Naive thymus-derived CD4-positive, alpha-beta T cell (primary cell): ENCODE measurements at places on chromosomes 12 and 14. TPM values are rescaled to one million over a fixed set of nuclear protein-coding genes. Genes with fewer than 3 reads are reported as not detected.

Gene LRRK2
- total RNA-seq = 0.30 TPM

Gene ZFHX2
- 0.46 TPM for total RNA-seq

Gene NXPH4
- total RNA-seq = 0.31 and 0.66 TPM in 2 replicates

Gene SERPINA1
- 28.8 TPM for total RNA-seq

Gene RPS26
- 40.8 and 50.5 TPM in 2 replicates for total RNA-seq

Gene PPP1R1A
- not detected for total RNA-seq

Gene PRR4
- 3.3 TPM for total RNA-seq

Gene BICDL1
- 63.4 and 75.8 TPM in 2 replicates for total RNA-seq

- H3K36me3 ChIP-seq = no peaks in the 10 kb centered on the region
- no peaks in the 10 kb centered on the region for H3K27me3 ChIP-seq
- no peak overlapping the region for H3K4me3 ChIP-seq
- H3K27ac ChIP-seq = no peak overlapping the region
Measured at GRCh38 chr12:57674691-57675090, 19.2 kb upstream of the OS9 start.

GRCh38 chr14:51093371-51094281 lies 1.3 kb downstream of the TRIM9 start:
- H3K4me3 ChIP-seq = peak overlapping the region; percentile 83
- H3K36me3 ChIP-seq = no peaks in the 10 kb centered on the region

DNA sequence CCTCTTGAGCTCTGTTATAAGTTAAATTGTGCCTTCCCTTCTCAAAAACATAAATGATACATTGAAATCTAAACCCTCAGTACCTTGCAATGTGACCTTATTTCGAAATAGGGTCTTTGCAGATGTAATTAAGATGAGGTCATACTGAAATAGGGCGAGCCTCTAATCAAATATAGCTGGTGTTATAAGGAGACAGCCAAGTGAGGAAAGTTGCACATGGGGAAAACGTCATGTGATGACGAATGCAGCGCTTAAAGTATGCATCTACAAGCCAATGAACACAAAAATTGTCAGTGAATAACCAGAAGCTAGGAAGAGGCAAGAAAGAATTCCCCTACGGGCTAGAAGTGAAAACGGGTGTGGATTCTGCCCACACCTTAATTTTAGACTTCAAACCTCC lies 305.2 kb upstream of the FOXG1 start:
- no peak overlapping the region for H3K27ac ChIP-seq
- H3K4me3 ChIP-seq = no peak overlapping the region
- H3K27me3 ChIP-seq = no peaks in the 10 kb centered on the region
- no peaks in the 10 kb centered on the region for H3K36me3 ChIP-seq
- H3K4me1 ChIP-seq = no peaks in the 10 kb centered on the region
- no peak for DNase-seq

GRCh38 chr12:110908377-110909152 lies 11.8 kb downstream of the MYL2 start:
- no peaks in the 10 kb centered on the region for H3K36me3 ChIP-seq
- H3K4me1 ChIP-seq = no peaks in the 10 kb centered on the region
- no peak for DNase-seq
- H3K27me3 ChIP-seq = no peaks in the 10 kb centered on the region
- no peak overlapping the region for H3K27ac ChIP-seq

- DNase-seq = no peak
- no peaks in the 10 kb centered on the region for H3K27me3 ChIP-seq
- H3K4me1 ChIP-seq = no peaks in the 10 kb centered on the region
- H3K36me3 ChIP-seq = no peaks in the 10 kb centered on the region
- no peak overlapping the region for H3K27ac ChIP-seq
Measured at GRCh38 chr14:36860831-36861230, 199.2 kb downstream of the PAX9 start.

- H3K4me3 ChIP-seq = no peak overlapping the region
- no peaks in the 10 kb centered on the region for H3K36me3 ChIP-seq
- no peaks in the 10 kb centered on the region for H3K4me1 ChIP-seq
- H3K27ac ChIP-seq = no peak overlapping the region
- H3K27me3 ChIP-seq = no peaks in the 10 kb centered on the region
- no peak for DNase-seq
Measured at GRCh38 chr14:64763085-64763782, 59.0 kb downstream of the PLEKHG3 start.

GRCh38 chr12:22014041-22014782 lies 31.8 kb upstream of the CMAS start:
- no peak overlapping the region for H3K27ac ChIP-seq
- no peak for DNase-seq
- no peaks in the 10 kb centered on the region for H3K27me3 ChIP-seq
- no peak overlapping the region for H3K4me3 ChIP-seq

- no peak overlapping the region for H3K27ac ChIP-seq
- H3K4me3 ChIP-seq = no peak overlapping the region
- H3K4me1 ChIP-seq = no peaks in the 10 kb centered on the region
- no peak for DNase-seq
- H3K27me3 ChIP-seq = no peaks in the 10 kb centered on the region
- H3K36me3 ChIP-seq = no peaks in the 10 kb centered on the region
Measured at GRCh38 chr14:94293578-94293924, 483 bp upstream of the SERPINA10 start.

DNA sequence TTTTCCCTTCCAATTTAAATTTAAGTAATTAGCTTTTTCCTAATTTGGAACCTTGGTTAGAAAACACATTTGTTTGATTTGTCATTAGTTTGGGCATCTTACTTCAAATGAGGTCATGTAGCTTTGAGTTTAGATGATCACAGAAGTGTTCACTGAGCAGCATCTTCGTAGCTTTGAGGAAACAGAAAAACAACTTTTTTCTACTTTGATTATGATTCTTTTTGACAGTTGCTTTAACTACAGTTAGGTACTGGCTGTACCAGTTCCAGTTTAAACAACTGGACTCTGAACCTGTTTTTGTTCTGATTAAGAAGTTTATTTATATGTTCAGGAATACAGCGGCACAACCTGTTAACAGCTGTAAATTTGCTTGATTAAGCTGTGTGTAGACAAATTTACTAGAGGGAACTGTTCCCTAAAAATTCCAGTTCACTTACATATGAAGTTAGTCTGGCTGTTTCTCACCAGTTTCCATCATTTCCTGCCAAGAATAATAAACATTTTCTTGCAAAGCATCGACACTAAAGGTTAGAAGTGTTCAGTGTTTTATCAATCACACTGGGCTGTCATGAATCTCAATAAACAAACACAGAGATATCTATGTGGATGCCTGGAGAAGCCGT lies 191.9 kb downstream of the RAD51B start:
- H3K36me3 ChIP-seq = no peaks in the 10 kb centered on the region
- DNase-seq = no peak
- H3K27me3 ChIP-seq = no peaks in the 10 kb centered on the region
- H3K4me1 ChIP-seq = no peaks in the 10 kb centered on the region

DNA sequence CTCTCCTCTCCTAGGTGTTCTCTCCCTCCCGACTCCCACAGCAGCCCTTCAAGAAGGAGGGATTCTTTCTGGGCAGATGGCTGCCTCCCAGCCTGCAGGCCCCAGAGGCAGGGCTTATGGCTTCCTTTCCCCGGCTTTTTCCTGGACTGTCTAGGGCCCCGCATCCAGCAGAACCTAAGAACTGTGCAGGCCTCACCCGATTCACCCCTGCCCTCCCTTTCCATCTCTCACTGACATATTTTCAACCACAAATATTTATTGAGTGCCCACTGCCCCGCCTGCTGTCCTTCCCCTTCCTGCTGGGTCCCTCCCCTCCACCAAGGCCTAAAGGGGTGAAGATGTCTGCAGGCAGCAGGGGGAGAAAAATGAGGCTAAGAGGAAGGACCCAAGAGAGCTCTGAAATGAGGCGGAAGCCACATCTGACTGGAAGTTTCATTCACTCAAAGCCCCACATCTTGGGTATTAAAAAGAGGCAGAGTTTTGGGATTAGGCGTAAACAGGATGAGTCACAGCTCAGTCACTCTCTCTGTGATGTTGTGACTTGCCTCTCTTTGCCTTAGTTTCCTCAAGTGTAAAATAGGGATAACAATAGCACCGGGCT lies 2.9 kb downstream of the SCNN1A start:
- H3K27ac ChIP-seq = no peak overlapping the region
- H3K36me3 ChIP-seq = no peaks in the 10 kb centered on the region
- no peaks in the 10 kb centered on the region for H3K4me1 ChIP-seq
- H3K4me3 ChIP-seq = no peak overlapping the region
- DNase-seq = no peak

GRCh38 chr12:100234591-100235304 lies 32.1 kb downstream of the DEPDC4 start:
- H3K36me3 ChIP-seq = no peaks in the 10 kb centered on the region
- H3K4me1 ChIP-seq = no peaks in the 10 kb centered on the region
- no peak for DNase-seq
- no peak overlapping the region for H3K27ac ChIP-seq
- H3K4me3 ChIP-seq = no peak overlapping the region

DNA sequence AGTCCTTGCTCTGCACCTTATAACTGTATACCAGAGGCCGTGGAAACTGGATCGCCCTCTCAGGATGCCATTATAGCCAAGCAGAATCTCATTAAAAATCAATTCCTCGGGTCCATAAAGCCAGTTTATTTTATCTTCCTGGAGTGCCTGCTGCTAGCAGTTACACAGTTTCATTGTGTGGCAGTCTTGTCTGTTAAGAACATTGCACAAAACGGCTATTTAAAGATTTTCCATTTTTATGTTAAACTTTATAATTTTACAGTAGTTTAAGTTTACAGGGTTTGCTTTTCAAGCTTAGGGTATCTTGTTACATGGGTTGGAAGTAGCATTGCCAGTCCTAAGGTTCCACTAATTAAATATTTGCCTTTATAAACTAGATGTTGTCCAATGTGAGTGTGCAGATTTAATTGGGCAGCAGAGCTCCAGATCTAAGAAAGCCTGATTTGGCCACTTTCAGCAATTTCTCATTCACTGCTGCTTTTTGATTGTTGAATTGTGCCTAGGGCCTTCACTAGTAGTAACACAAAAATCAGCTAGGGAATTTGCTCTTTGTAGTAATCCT lies 17.0 kb downstream of the TMEM30B start:
- H3K27ac ChIP-seq = no peak overlapping the region
- no peak overlapping the region for H3K4me3 ChIP-seq
- no peaks in the 10 kb centered on the region for H3K36me3 ChIP-seq
- DNase-seq = no peak
- H3K27me3 ChIP-seq = no peaks in the 10 kb centered on the region

GRCh38 chr12:91335699-91336098 lies 153.1 kb upstream of the DCN start:
- no peaks in the 10 kb centered on the region for H3K36me3 ChIP-seq
- no peak overlapping the region for H3K27ac ChIP-seq
- peaks cover 4% of the 10 kb centered on the region for H3K27me3 ChIP-seq
- H3K4me3 ChIP-seq = no peak overlapping the region
- no peaks in the 10 kb centered on the region for H3K4me1 ChIP-seq
- DNase-seq = no peak

DNA sequence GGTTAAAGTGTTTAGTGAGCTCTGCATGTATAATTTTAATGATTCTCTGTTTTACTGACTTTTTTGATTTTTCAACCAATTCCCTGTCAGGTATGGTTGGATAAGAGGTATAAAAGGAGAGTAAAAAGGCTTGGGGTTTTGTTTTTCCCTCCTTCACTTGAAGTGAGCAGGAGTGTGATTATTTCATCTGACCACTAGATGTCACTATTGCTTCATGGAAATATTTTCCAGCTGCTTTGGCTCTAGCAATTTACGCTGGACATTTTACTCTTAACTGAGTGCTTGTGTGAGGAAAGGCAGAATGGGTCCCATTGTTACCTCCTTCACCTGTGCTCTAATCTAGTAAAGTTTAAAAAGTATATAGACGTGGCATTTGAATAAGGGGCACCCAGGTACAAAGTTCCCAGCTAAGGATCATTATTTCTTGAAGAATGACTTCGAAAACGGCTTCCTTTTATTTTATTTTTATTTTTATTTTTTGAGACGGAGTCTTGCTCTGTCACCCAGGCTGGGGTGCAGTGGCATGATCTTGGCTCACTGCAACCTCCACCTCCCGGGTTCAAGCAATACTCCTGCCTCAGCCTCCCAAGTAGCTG lies 66.5 kb downstream of the TBC1D30 start:
- no peaks in the 10 kb centered on the region for H3K27me3 ChIP-seq
- H3K4me1 ChIP-seq = no peaks in the 10 kb centered on the region
- DNase-seq = peak; percentile 59
- H3K36me3 ChIP-seq = no peaks in the 10 kb centered on the region
- no peak overlapping the region for H3K27ac ChIP-seq

DNA sequence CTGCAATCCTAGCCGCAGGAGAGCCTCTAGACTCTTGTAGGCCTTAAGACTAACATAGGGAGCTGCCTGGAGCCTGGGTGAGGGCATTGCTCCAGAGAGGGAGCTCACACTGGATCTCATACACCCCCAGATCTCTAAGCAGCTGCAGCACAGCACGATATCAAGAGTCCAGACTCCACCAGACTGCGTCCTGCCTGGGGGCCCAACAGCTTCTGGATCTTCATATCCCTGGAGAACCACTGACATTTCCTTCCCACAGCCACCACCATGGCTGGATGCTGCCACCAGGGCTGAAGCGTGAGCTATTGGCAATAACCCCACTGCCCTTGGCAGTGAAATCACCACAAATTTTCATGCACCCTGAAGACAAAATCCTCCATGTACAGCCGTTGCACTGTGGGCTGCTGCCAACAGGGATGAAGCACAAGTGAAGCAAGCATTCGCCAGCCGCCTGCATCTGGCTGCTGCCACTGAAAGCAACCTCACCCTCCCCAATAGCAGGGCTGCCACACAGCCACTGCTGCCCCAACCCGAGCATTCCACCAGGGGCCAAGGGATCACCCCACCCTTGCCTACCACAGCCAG lies 28.2 kb downstream of the CACNA2D4 start:
- no peaks in the 10 kb centered on the region for H3K4me1 ChIP-seq
- H3K27me3 ChIP-seq = no peaks in the 10 kb centered on the region
- no peaks in the 10 kb centered on the region for H3K36me3 ChIP-seq

DNA sequence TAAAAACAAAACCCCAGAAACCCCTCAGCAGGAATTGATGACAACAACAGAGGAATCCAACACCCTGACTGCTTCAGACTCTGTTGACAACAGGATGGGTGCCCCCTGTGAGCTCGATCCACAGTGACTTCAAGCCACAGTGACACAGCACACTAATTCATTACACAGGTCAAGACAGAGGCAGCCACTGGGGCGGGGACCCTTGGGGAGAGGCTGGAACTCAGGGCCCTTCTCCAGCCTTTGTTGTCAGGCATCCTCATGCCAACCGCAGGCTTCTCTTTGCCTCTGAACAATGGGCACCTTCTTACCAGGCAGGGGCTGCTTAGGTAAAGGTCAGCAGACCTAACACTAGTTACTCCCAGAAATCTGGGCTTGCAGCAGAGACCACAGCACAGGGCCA lies 37.6 kb downstream of the ACADS start:
- no peak overlapping the region for H3K4me3 ChIP-seq
- no peak overlapping the region for H3K27ac ChIP-seq
- H3K27me3 ChIP-seq = no peaks in the 10 kb centered on the region

DNA sequence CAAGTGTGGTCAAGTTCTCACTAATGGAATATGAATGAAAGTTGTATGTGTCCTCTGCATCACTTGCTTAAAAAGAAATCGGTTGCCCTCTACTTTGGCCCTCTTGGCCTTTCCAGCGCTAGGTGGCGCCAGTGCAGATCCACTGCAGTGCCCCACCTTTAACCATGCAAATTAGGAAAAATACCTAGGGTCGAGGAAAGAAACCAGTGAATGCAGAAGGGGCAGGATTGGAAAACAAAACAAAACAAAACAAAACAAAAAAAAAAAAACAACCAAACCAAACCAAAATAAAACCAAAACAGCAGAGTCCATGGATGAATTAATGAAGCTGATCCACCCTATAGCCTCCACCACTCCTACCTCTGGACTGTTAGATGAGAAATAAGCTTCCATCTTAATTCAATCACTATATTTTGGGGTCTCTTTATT lies 12.9 kb upstream of the NEMF start:
- H3K36me3 ChIP-seq = no peaks in the 10 kb centered on the region
- DNase-seq = peak; percentile 59
- no peaks in the 10 kb centered on the region for H3K27me3 ChIP-seq
